ENCODE measurements at places on chromosomes 6 and 20.

DNA sequence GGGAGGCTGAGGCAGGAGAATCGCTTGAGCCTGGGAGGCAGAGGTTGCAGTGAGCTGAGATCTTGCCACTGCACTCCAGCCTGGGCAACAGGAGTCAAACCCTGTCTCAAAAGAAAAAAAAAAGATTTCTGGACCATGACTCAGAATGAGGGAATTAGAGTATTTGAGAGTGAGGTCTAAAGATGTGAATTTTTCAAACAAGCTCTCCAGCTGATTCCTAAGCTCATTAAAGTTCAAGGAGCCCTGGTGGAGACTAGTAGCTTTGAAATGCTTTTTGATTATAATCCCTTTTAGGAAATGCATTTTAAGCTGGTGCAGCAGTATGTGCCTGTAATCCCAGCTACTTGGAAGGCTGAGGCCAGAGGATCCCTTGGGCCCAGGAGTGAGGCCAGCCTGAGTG lies 21.8 kb upstream of the SRF start:
- DNase-seq: no peak

GRCh38 chr6:134177236-134177635 lies 124.8 kb upstream of the SLC2A12 start:
- DNase-seq: no peak

DNA sequence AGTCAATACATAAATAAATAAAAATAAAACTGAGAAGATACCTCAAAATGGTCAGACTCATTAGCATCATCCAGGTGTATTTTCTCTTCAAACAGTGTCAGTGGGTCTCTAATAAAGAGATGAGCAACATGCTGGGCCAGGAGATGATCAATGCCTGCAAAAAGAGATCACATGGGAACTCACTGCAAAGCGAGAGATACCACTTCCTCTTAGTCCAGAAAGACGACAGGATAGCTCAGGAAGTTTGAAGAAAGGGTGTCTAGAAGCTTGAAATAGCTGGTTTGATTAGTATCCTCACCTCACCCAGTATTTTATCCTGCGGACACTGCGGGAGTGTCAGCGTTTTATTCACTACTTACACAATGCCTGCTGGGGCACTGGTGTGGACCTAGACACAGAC lies 38.0 kb downstream of the GCLC start:
- DNase-seq: no peak

DNA sequence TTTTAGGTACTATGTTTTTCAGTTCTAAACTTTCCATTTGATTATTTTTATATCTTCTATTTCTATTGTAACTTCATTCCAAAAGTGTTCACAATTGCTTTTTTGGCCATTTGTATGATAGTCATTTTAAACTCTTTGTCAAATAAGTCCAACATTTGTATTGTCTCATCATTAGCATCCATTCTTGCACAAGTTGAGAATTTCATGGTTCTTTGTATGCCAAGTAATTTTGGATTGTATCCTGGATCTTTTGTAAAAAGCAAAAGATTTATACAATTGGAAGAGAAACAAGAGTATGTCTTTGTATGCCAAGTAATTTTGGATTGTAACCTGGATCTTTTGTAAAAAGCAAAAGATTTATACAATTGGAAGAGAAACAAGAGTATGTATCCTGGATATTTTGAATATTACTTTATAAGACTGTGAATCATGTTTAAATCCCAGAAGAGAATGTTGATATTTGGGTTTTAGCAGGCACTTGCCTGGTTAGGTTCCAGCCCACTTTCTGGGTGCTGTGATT lies 36.9 kb upstream of the NT5E start:
- no peak for DNase-seq

GRCh38 chr6:132144456-132144855 lies 193.3 kb upstream of the CCN2 start:
- no peak for DNase-seq

- DNase-seq: no peak
Measured at GRCh38 chr20:14117768-14118167, 122.5 kb downstream of the MACROD2 start.

- no peak for DNase-seq
Measured at GRCh38 chr6:44105993-44106740, 21.1 kb downstream of the MRPL14 start.

DNA sequence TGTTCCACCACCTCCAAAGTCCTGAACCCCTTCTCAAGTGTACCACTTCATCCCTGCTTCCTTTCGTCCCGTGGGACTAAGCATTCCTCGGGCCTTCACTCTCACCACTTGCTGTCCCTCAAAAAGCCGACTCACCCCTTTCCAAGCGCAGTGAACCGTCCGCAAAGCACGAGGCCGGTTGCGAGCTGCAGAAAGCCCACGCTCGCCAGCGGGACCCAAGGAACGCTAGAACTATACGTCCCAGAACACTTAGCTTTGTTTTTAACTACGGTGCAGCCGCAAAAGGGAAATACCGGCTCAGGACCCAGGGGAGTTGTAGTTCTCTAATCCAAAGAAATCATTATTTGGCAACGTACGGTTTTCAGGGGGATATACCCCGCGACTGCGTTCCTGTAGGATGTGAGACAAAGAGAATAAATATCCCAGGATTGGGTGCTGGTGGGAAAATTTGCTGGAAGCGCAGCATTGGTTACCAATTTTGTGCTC lies 416 bp upstream of the POLR1H start:
- no peak for DNase-seq

DNA sequence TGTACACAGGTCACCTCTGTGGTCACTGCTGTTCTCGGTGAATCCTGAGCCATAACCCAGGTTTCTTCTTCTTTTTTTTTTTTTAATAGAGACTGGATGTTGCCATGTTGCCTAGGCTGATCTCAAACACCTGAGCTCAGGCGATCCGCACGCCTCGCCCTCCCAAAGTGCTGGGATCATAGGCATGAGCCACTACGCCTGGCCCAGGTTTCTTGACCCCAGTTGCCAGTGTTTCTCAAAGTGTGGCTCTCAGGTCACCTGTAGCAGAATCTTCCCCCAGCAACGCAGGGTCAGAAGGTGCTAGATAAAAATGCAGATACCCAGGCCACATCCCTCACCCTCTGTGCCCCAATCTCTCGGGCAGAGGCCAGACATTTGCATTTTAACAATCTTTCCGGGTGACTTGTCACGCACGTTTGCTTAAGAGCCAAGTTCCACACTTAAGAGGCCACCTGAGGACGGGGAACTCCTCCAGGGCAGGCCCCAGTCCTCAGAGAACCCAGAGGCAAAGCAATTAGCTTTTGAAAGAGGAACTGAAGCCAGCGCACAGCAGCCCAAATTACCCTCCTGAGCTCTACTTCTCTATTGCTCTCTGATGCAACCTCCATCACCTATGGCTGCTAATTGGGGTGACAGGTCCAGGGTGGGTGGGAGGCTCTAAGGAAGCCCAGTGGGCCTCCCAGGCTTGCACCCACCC lies 81.8 kb downstream of the NFATC2 start:
- no peak for DNase-seq

GRCh38 chr6:5205877-5206850 lies 54.6 kb downstream of the LYRM4 start:
- DNase-seq: peak; percentile 62

DNA sequence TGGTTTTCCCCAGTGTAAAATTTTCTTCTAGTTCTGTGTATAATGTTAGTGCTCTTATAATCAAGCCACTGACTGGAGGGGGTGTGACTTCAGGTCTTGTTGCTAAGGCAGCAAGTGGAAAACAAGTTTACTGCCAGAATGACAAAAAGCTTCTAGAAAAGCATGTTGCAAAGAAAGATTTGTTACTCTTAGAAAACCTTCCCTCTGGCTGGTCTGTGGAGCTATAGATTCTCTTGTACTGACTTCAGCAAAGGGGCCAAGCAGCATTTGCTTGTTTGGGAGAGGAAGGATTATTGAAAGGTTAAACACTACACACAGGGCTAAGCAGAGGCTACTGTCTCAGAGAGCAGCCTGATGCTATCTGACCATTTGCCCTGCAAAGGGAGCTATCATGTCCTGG lies 288.8 kb downstream of the BTBD9 start:
- DNase-seq: no peak

DNA sequence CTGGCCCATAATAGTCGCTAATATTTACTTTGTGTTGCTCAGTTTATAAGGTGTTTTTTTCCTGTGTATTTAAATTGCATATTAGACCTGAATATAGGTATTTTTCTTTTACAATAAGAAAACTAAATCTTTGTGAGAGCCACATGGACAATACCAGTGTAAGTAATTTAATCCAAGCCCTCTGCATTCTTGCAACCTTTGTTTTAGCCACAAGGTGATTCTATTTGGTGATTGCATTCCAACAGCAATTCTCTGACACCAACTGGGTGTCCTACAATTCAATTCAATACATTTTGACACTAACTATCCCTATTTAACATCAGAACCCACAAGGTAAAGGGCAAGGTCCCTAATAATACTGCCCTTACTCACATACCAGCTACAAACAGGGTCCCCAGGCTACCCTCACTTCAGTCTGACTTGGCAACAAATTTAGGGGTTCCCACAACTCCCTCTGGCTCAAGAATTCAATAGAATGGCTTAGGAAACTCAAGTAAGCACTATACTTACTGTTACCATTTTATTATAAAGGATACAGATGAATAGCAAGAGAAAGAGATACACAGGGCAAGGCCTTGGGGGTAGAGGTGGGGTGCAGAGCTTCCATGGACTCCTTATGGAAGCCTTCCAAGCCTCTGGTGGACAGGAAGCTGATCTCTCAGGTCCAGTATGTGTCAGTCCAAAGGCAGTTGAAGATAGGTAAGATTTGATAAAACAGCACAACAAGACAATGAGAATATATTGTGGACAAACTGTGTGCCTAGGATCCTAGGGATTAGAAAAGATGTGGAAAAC lies 169.3 kb downstream of the CD83 start:
- DNase-seq: no peak

GRCh38 chr6:87909849-87910248 lies 137.8 kb upstream of the SPACA1 start:
- DNase-seq: no peak

GRCh38 chr20:23143986-23144690 lies 58.0 kb upstream of the CD93 start:
- no peak for DNase-seq

DNA sequence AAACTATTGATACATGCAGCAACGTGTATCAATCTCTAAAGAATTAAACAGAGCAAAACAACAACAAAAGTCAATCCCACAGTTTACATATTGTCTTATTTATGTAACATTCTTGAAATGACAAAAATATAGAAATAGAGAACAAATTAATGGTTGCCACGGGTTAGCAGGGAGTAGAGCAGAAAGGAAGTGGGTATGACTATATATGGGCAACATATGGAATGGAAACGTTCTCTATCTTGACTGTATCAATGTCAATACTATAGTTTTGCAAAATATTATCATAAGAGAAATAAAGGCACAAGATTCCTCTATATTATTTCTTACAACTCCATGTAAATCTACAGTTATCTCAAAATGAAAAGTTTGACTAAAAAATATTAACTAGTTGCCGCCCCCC lies 12.8 kb downstream of the AK9 start:
- no peak for DNase-seq

GRCh38 chr20:8370774-8371173 lies 238.7 kb downstream of the PLCB1 start:
- no peak for DNase-seq

- DNase-seq: no peak
Measured at GRCh38 chr20:38344107-38344701, 2.1 kb upstream of the LBP start.

GRCh38 chr20:53691060-53691810 lies 97.6 kb upstream of the ZNF217 start:
- no peak for DNase-seq

- DNase-seq: no peak
Measured at GRCh38 chr6:20653085-20653479, 118.8 kb downstream of the CDKAL1 start.

GRCh38 chr6:128259029-128259724 lies 261.2 kb downstream of the PTPRK start:
- no peak for DNase-seq

- no peak for DNase-seq
Measured at GRCh38 chr6:9799582-9799981, 615.3 kb downstream of the TFAP2A start.

GRCh38 chr20:36091561-36092397 lies 62.8 kb upstream of the EPB41L1 start:
- peak; percentile 37 for DNase-seq

- no peak for DNase-seq
Measured at GRCh38 chr6:159463119-159463829, 229.8 kb downstream of the SOD2 start.

DNA sequence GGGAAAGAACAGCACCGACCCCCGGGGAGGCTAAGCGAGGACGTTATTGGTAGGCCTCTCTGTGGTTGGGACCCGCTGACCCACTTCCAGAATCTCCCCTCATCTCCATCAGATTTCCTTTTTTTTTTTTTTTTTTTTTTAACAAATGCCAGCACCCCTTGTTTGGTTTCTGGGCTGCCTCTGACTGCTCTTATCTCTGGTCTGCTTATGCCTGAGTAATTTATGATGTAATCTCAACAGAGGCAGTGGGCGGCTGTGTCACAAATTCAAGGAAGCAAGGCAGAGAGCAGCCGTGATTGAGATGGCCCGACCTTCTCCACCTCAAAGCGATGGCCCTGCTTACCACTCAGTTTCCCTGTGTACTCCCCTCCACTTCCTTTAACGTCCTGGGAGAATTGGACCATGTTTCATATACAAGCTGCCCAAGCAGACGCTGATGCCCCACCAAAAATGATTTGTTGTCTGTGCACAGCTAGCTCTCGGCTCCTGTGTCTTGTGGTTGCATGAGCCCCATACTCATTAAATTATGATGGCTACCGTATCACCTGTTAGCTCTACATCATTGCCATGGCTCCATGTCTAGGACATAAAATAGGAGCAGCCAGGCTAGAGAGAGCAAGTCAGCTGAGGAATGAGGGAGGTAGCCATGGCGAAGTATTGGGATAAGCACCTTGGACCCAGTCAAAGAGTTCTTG lies 98.1 kb downstream of the ZNF217 start:
- DNase-seq: no peak

GRCh38 chr20:50992336-50992732 lies 30.6 kb downstream of the KCNG1 start:
- DNase-seq: no peak

- no peak for DNase-seq
Measured at GRCh38 chr20:63101781-63102720, 95.3 kb upstream of the BHLHE23 start.

DNA sequence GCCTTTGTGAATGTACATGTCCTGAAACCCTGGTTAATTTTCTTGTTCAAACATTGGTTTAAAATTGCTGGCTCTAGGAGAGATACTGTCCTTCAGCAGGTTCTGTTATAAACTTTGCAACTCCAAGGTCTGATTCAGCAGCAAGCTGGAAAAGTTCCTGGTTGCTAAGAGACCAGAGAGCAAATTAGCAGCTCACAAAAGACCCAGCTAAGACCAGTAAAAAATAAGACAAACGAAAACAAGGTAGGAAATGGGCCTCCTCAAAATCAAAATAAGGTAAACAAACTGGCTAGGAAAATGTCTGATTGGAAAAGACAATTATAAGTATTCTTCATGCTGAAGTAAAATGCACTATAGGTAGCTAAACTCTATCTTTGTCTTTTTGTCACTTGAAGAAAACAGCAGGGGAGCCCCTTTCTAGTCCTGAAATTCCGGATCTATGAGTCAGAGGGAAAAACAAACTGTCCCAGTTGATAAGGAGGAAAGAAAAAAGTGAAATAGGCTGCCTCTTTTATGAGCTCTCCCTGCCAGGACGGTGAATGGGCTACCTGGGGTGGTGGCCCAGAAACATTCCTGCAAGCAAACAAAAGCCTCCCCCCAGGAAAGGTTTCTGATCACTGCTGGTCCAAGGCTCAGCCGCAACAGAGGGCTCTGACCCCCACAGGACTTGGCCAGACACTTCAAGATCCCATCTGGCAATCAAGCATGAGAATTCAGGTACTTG lies 41.6 kb downstream of the UNC5CL start:
- no peak for DNase-seq

GRCh38 chr6:92753956-92754355 lies 665.4 kb downstream of the EPHA7 start:
- no peak for DNase-seq

- no peak for DNase-seq
Measured at GRCh38 chr6:30334075-30334783, 7.5 kb downstream of the TRIM39 start.
